Head of caudate nucleus (tissue), 42 donors: ENCODE measurements at places on chromosomes 2 and 18.

GRCh38 chr18:48022531-48023329, 92.3 kb upstream of the SMAD2 start:
- DNase-seq, result no peak

DNA sequence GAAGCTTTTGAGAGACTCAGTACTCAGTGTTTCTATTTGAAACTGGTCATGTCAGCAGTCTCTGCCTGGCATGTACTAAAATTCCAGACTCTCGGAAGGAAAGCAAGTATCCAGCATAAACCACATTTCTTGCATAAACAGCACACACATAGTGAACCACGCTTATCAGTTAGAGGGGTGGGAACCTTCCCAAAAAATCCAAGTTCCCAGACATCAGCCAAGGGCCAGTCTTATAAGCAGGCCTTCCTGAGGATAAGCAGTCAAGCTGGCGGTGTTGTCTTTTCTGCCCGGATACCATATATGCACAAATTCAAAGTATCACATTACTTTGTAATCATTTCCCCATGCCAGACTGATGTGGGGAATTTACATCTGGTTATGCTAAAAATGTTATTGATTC, 73.6 kb downstream of the ST6GAL2 start:
- DNase-seq, result no peak

DNA sequence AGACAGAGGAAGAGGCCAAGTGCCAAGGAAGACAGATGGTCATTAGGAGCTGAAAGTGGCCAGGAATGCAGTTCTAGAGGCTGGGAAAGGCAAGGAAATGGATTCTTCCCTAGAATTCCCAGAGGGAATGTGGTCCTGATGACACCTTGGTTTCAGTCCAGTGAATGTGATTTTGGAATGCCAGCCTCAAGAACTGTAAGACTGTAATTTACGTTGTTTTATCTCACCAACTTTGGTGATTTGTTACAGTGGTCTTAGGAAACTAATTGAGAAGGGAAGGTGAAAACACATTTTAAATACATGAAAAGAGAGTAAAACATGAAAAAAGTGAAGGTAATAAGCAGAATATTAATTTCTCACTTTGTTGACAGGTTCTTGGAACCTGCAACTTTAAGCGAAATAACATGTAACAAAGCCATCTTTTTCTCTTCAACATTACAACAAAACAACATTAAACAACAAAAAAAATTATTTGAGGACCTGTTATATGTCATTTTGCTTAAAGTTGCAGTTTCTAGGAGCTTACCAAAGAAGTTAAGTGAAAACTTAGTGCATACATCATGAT, 370.2 kb downstream of the METTL4 start:
- no peak for DNase-seq

- DNase-seq, result no peak
Measured at GRCh38 chr18:79136742-79137141, 67.5 kb downstream of the ATP9B start.

DNA sequence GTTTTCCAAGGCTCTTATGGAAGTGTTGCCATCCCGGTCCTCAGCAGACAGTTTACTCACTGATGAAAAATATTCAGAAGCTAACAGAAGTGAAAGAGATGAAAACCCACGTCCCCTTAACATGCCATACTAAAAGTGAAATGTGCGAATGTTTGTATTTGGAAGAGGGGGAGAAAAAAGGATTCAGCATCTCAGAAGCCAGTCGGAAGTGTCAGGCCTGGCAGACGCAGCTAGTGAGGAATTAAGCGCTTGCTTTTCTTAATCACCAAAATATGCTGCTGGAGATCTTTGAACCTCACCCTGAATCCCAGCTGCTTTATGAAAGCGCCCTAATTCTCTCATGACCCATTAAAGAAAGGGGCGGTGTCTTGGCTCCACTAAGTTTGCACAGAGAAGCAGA, 653.7 kb downstream of the DCDC2C start:
- DNase-seq, result no peak

DNA sequence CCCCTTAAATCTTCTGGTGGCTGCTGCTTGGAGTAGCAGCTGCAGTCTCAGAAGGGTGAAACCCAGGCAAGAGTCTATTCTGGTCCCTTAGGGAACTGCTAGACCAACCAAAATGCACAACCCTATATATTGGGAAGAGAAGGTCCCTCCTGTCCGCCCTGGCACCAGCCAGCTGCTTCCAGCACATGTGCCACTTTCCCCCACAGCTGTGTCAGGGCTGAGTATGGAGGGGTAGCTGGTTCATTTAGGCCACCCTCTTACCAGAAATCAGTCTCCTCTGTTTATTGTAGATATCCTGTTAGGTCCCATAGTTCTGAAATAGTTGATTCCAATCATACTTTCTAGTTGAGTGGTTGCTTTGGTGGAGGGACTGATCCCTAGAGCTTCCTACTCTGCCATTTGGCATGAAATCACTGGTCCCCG, 68.9 kb downstream of the BIRC6 start:
- DNase-seq, result no peak

DNA sequence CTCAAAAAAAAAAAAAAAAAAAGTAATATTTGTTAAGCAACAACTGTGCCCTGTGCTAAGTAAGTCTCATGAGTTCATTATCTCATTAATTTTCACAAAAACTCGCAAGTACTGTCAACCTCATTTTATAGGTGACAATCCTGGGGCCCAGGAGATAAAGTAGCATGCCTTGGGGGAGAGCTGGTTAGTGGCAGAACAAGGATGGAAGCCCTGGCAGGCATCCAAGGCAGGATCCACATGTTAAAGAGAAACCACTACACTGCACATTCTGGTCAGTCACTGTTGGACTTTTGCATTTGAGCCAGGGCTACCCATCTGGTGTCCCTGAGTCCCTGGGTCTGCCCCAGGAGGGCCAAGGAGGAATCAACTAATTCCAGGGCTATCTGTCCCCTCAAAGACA, 54.6 kb downstream of the ZFP36L2 start:
- no peak for DNase-seq

GRCh38 chr18:45175511-45175910, 439.8 kb upstream of the SLC14A2 start:
- DNase-seq, result no peak

DNA sequence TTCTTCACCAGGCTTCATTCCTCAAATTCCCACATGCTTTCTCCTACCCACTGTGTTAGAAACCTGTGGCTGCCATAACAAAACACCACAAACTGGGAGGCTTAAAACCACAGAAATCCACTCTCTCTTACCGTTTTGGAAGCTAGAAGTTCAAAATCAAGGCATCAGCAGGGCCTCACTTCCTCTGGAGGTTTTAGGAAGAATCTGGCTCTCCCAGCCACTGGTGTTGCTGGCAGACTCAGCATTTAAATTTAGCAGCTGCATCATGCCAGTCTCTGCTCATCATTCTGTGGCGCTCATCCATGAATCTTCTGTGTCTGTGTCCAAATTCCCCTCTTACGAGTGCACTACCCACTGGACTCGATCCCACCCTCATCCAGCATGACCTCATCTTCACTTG, 248.5 kb downstream of the ZNF516 start:
- no peak for DNase-seq

GRCh38 chr2:119483896-119484718, 40.2 kb downstream of the SCTR start:
- DNase-seq, result no peak

DNA sequence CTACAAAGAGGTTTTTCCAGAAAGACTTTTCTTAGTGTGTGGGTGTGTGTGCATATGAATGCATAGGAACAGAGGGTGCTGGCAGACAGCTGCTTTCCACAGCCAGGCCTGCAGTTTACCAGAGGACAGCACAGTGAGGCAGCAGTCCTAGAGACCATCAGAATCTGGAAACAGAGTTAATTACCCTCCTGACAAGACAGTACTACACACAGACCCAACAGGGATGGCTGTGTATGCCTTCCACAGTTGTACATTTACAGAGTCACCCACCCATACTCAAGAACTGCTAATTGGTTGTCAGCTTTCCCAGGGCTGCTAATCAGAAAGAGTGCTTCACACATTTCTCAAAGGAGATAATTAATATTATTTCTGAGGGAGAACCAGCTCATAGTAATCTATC, 104.7 kb downstream of the FEZ2 start:
- DNase-seq, result no peak
